Activated naive CD4-positive, alpha-beta T cell treated with anti-CD3 and anti-CD28 coated beads, Interleukin-2, amount 50 U/mL, for 72 hours (primary cell): ENCODE measurements at places on chromosomes 2 and 18. TPM values are rescaled to one million over a fixed set of nuclear protein-coding genes. Genes with fewer than 3 reads are reported as not detected.

- DNase-seq: no peak
Measured at GRCh38 chr2:133908171-133908570, 339.9 kb upstream of the NCKAP5 start.

- DNase-seq: no peak
Measured at GRCh38 chr2:224646242-224646846, 61.2 kb upstream of the CUL3 start.

DNA sequence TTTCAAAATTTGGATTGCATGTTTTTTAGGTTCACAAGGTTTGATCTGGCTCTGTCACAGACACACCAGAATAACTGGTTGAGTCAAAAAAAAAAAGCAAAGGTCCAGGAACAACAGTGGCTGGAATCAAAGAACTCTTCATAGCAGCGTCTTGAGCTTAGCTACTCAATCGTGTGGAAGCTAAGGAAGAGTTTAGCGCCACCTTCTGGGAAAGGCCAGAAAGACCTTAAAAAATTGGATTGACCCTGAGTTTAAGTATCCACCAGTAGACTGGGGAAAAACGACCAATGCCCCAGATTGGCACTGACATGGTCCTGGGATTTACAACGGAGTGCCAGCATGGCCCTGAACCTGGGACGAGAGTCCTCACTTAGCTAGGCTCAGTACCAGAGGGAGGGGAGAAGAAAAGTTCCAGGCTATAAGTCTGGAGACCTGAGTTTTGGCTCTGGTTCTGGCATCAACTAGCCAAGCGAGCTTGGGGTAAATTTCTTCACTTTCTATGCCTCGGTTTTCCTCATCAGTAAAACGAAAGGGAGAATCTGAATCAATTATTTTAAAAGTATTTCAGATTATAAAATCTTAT is 71.1 kb upstream of the TFCP2L1 start:
- peak; percentile 47 for DNase-seq

- no peak for DNase-seq
Measured at GRCh38 chr2:96767135-96767871, 6.6 kb downstream of the CNNM4 start.

- no peak for DNase-seq
Measured at GRCh38 chr2:227082286-227082685, 81.7 kb downstream of the COL4A4 start.

- no peak for DNase-seq
Measured at GRCh38 chr18:74582642-74583041, 15.0 kb upstream of the ZNF407 start.

Gene SPP2
- total RNA-seq: not detected

- no peak for DNase-seq
Measured at GRCh38 chr18:50848061-50848551, 28.3 kb upstream of the MRO start.
